Spleen (tissue), 13 donors: ENCODE measurements at places on chromosomes 11 and 22. TPM values are rescaled to one million over a fixed set of nuclear protein-coding genes. Genes with fewer than 3 reads are reported as not detected.
A peak's percentile ranks its signal among the peaks of the same experiment; 100 is the strongest.

DNA sequence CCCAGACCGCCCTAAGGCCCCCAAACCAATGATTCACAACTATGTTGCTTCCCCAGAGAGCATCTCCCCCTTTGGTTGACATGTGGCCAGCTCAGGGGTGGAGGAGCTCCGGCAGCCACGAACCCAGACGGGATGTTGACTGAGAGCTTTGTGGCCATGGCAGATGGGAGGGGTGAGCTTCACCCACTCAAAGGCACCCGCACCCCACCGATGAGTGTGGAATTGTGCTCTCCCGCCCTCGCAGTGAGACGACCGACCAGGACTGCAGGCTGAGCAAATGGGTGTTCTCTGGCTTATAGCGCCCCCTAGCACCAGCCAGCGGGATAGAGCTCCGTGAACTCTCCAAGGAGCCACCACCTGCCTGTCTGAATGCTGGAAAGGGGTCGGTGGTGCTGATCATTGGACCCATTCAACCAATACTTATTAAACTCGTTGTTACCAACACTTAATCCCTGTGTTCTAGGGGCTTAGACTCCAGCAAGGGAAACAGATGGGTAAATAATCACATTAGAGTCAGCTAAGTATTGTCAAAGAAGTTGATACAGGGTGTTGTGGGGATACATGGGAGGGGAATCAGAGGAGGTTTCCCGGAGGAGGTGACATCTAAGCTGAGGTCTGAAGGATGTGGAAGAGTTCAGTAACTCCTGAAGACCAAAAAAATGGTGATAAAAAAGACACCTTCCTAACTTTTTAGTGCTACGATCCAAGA is 4.5 kb upstream of the TIMP3 start:
- H3K36me3 ChIP-seq, result no peaks in the 10 kb centered on the region
- peaks cover 10% of the 10 kb centered on the region for H3K27me3 ChIP-seq
- peaks cover 26% of the 10 kb centered on the region for H3K4me1 ChIP-seq
- no peak overlapping the region for H3K27ac ChIP-seq
- peak; percentile 83 for DNase-seq
- no peak overlapping the region for H3K4me3 ChIP-seq

- H3K4me3 ChIP-seq, result no peak overlapping the region
- no peaks in the 10 kb centered on the region for H3K27me3 ChIP-seq
- peaks cover 79% of the 10 kb centered on the region for H3K4me1 ChIP-seq
- no peaks in the 10 kb centered on the region for H3K36me3 ChIP-seq
Measured at GRCh38 chr11:1759851-1760220, 3.9 kb downstream of the CTSD start.

DNA sequence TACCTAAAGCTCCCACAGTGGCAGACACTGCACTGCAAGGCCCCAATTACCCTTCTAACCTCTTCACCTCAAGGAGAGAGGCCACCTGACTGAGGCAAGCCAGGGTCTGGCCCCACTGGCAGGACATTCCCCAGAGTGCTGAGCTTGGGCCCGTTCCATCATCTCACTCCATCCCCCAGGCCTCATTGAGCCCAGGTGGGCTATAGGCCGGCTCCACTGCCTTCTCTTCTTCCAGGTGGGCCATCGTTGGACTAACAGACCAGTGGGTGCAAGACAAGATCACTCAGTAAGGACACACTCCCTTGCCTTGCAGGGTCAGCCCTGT is 19.1 kb downstream of the CDC45 start:
- H3K36me3 ChIP-seq, result peaks cover 40% of the 10 kb centered on the region
- H3K4me1 ChIP-seq, result no peaks in the 10 kb centered on the region
- H3K27ac ChIP-seq, result no peak overlapping the region
- H3K4me3 ChIP-seq, result no peak overlapping the region
- DNase-seq, result no peak

- peak; percentile 42 for DNase-seq
- H3K36me3 ChIP-seq, result peaks cover 11% of the 10 kb centered on the region
- H3K4me1 ChIP-seq, result no peaks in the 10 kb centered on the region
- no peak overlapping the region for H3K27ac ChIP-seq
- no peaks in the 10 kb centered on the region for H3K27me3 ChIP-seq
Measured at GRCh38 chr11:2666401-2666741, 33.4 kb downstream of the KCNQ1OT1 start.

Gene DGCR8
- 14.3 TPM for polyA plus RNA-seq

GRCh38 chr11:9550191-9550628 is 23.3 kb upstream of the WEE1 start:
- peaks cover 6% of the 10 kb centered on the region for H3K4me1 ChIP-seq
- no peaks in the 10 kb centered on the region for H3K27me3 ChIP-seq
- no peak for DNase-seq
- H3K27ac ChIP-seq, result no peak overlapping the region
- H3K36me3 ChIP-seq, result no peaks in the 10 kb centered on the region

DNA sequence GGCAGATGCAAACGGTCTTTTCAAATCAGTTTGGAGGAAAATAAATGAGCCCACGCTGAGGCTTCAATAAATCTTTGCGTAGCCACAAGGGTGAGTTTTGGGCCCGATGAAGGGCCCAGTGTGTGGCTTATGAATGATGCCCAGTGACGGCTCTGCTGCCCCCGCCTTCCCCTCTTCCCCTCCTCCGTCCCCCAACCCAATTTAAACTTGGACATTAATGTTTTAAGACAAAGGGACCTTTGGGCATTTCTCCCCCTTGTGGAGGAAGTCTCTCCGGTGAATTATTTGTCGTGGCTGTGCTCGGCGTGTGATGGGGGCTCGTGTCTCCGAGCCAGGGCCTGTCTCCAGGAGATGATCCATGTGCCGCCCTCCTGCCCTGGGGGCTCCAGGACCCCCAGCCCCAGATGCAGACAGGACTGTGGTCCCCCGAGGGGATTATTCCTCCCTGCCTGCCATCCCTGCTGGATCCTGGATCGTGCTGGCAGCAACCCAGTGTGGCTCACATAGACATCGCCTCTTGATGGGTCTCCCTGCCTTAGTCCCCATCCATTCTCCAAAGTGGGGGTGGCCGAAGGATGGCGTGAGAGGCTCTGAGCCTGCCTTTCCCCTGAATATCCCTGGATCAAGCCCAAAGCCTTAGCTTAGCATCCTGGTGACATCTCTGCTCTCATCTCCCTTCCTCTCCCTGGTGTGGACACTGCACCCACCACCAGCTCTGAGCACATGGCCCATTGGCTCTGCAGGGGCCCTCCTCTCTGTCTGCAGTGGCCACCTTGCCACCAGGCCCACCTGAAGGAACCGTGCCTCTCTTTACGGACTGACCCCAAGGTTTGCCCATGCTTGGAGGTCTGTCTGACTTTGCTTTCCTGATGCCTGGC is 56.4 kb downstream of the SMIM38 start:
- no peaks in the 10 kb centered on the region for H3K36me3 ChIP-seq
- DNase-seq, result no peak
- no peak overlapping the region for H3K4me3 ChIP-seq
- H3K27me3 ChIP-seq, result peaks cover 14% of the 10 kb centered on the region
- H3K27ac ChIP-seq, result no peak overlapping the region

- DNase-seq, result peak; percentile 88
- H3K27ac ChIP-seq, result peak overlapping the region; percentile 64
- no peaks in the 10 kb centered on the region for H3K36me3 ChIP-seq
- no peaks in the 10 kb centered on the region for H3K27me3 ChIP-seq
- H3K4me1 ChIP-seq, result peaks cover 53% of the 10 kb centered on the region
Measured at GRCh38 chr22:46748908-46749675, 11.0 kb upstream of the CERK start.

- H3K27me3 ChIP-seq, result peaks cover 23% of the 10 kb centered on the region
- no peak overlapping the region for H3K27ac ChIP-seq
Measured at GRCh38 chr11:11078344-11079086, 220.7 kb upstream of the ZBED5 start.

DNA sequence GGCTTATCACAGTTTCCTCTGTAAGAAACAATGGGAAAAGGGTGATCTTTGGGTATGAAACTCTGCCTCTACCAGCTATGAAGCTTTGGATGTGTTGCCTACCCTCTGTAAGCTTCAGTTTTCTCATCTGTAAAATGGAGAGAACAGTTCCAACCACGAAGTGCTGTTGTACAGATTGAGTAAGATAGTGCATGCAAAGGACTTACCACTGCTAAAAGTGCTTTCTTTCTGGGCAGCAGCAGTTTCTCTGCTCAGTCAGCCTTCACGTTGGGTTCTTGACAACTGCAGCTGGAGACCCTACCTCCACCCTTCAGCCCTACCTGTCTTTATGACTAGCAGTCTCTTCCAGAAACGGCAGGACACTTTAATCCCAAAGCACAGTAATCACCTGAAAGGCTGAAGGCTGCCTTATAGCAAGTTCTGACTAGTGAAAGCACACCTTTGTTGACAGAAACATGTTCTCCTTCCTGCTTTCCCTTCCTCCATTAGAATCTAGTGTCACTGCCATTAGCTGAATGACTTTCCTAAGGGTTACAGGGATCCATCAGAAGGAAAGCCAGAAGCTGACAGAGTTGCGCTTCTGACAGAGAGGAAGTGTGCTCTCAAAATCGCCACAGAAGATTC is 91.4 kb downstream of the RPL27A start:
- DNase-seq, result no peak
- H3K36me3 ChIP-seq, result no peaks in the 10 kb centered on the region
- no peaks in the 10 kb centered on the region for H3K27me3 ChIP-seq
- H3K27ac ChIP-seq, result peak overlapping the region; percentile 69
- H3K4me1 ChIP-seq, result peaks cover 91% of the 10 kb centered on the region

DNA sequence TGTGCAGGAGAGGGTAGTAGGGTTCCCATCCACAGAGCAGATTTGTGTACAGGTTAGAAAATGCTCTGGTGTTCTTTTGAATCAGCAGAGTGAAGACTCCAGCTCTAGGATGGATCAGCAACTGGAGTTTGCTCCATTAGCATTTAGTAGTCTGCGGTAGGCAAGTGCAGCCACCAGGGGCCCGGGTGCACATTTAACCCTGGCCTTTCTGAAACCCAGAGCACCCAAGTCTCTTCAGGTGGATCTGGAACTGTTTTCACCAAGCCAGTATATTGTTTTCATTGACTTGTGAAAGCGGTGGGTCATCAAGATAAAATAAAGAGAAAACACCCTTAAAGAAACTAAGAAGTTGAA is 100.8 kb upstream of the CLPB start:
- no peak for DNase-seq
- H3K27me3 ChIP-seq, result peaks cover 6% of the 10 kb centered on the region
- H3K4me3 ChIP-seq, result no peak overlapping the region
- H3K27ac ChIP-seq, result peak overlapping the region; percentile 52

Gene CBLIF
- not detected for polyA plus RNA-seq

Gene CTNND1
- 13.0 TPM for polyA plus RNA-seq

Gene STK33
- polyA plus RNA-seq, result 2.9 TPM

- no peaks in the 10 kb centered on the region for H3K4me1 ChIP-seq
- H3K27ac ChIP-seq, result no peak overlapping the region
- no peaks in the 10 kb centered on the region for H3K27me3 ChIP-seq
- H3K4me3 ChIP-seq, result no peak overlapping the region
- no peaks in the 10 kb centered on the region for H3K36me3 ChIP-seq
Measured at GRCh38 chr11:18375941-18376340, 18.4 kb upstream of the LDHA start.

Gene CD6
- polyA plus RNA-seq, result 10.9 TPM

DNA sequence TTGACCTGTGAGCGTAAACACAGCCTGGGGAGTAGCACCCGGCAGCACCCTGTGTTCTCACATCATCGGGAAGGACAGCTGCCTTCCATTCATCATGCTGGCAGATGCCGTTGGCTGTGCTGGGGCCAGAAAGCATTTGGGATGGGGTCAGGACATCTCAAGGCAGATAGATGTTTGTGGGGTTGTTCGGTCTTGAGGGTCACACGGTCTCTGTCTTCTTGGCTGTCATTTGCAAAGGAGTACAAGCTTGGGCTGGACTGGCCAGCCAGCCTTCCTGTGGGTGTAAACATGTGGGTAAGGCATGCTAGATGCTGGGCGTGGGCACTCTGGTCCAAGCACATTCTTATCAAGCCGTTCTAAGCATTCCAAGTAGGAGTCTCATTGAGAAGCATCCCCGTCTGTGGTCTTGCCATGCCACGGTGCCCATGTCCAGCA is 81.4 kb downstream of the TBC1D22A start:
- H3K27ac ChIP-seq, result no peak overlapping the region
- no peak overlapping the region for H3K4me3 ChIP-seq
- peaks cover 4% of the 10 kb centered on the region for H3K36me3 ChIP-seq

DNA sequence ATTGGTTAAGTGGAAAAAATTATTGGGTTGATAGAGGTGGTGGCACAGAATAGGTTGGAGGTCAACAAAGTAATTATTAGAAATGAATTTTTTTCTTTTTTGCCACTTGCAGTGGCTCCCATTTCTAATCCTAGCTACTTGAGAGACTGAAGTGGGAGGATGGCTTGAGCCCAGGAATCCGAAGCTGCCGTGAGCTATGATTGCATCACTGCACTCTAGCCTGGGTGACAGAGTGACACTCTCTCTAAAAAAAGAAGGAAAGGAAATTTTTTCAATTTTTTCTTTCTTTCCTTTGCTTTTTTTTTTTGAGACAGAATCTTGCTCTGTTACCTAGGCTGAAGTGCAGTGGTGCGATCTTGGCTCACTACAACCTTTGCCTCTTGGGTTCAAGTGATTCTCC is 2.2 kb upstream of the BCO2 start:
- no peaks in the 10 kb centered on the region for H3K36me3 ChIP-seq
- H3K4me3 ChIP-seq, result no peak overlapping the region
- DNase-seq, result no peak
- H3K27ac ChIP-seq, result no peak overlapping the region
- H3K27me3 ChIP-seq, result no peaks in the 10 kb centered on the region

Gene RTN4R
- polyA plus RNA-seq, result 6.5 TPM

- no peak for DNase-seq
- H3K27me3 ChIP-seq, result no peaks in the 10 kb centered on the region
- no peak overlapping the region for H3K4me3 ChIP-seq
- H3K4me1 ChIP-seq, result no peaks in the 10 kb centered on the region
Measured at GRCh38 chr11:12862696-12863469, 146.2 kb upstream of the RASSF10 start.

- peaks cover 54% of the 10 kb centered on the region for H3K4me1 ChIP-seq
- H3K27me3 ChIP-seq, result no peaks in the 10 kb centered on the region
- DNase-seq, result no peak
- no peak overlapping the region for H3K4me3 ChIP-seq
- peak overlapping the region; percentile 95 for H3K27ac ChIP-seq
- no peaks in the 10 kb centered on the region for H3K36me3 ChIP-seq
Measured at GRCh38 chr11:10541561-10541930, 559 bp upstream of the RNF141 start.
